Aortic smooth muscle cell (primary cell): ENCODE measurements at places on chromosomes 12 and 14. TPM values are rescaled to one million over a fixed set of nuclear protein-coding genes. Genes with fewer than 3 reads are reported as not detected.

The BMP4 gene
- 2.4 and 8.6 TPM in 2 replicates for total RNA-seq

The RNASE4 gene
- 36.6 and 44.2 TPM in 2 replicates for total RNA-seq

The ADAMTS20 gene
- not detected in 2 replicates for total RNA-seq

The TUBA1B gene
- total RNA-seq = 1,878 and 2,204 TPM in 2 replicates

The PTPN21 gene
- total RNA-seq = 10.3 and 17.3 TPM in 2 replicates

The NEUROD4 gene
- total RNA-seq = not detected in 2 replicates

The TNFRSF1A gene
- 92.7 and 109 TPM in 2 replicates for total RNA-seq

The SOAT2 gene
- total RNA-seq = 0.19 and 0.26 TPM in 2 replicates

The CLEC2B gene
- 4.2 and 4.4 TPM in 2 replicates for total RNA-seq

The KRT83 gene
- not detected in 2 replicates for total RNA-seq

The TGM1 gene
- total RNA-seq = 0.25 and 0.40 TPM in 2 replicates

The MFAP5 gene
- 2.8 and 8.5 TPM in 2 replicates for total RNA-seq

The PPFIA2 gene
- total RNA-seq = 2.6 and 4.1 TPM in 2 replicates

The RNF212B gene
- total RNA-seq = not detected in 2 replicates

The DIO2 gene
- total RNA-seq = 47.3 and 161 TPM in 2 replicates

The PPP1R36 gene
- total RNA-seq = 0.79 and 0.87 TPM in 2 replicates

The GPR84 gene
- 0.06 TPM in 1 of 2 replicates, not detected in the other for total RNA-seq

The KLRB1 gene
- not detected in 2 replicates for total RNA-seq

The LALBA gene
- total RNA-seq = not detected in 2 replicates

The CMA1 gene
- total RNA-seq = not detected in 2 replicates

The FAM90A1 gene
- total RNA-seq = 0.06 TPM in 1 of 2 replicates, not detected in the other

The KRT71 gene
- total RNA-seq = not detected in 2 replicates

The TAS2R20 gene
- total RNA-seq = 1.8 and 3.9 TPM in 2 replicates

The RHOJ gene
- total RNA-seq = 19.0 and 24.2 TPM in 2 replicates

The HCAR2 gene
- total RNA-seq = not detected in 2 replicates

The HOXC13 gene
- not detected in 2 replicates for total RNA-seq

The KLRK1 gene
- not detected in 2 replicates for total RNA-seq

The CRIP2 gene
- 141 and 146 TPM in 2 replicates for total RNA-seq

The DIO3 gene
- not detected in 2 replicates for total RNA-seq

The RAP1B gene
- 238 and 295 TPM in 2 replicates for total RNA-seq

The MYG1 gene
- 48.2 and 62.1 TPM in 2 replicates for total RNA-seq

The AQP5 gene
- total RNA-seq = 0.19 and 0.26 TPM in 2 replicates

The SCYL2 gene
- total RNA-seq = 30.8 and 35.3 TPM in 2 replicates

The LRP6 gene
- total RNA-seq = 41.4 and 45.0 TPM in 2 replicates

The IFNG-AS1 gene
- total RNA-seq = 0.26 and 0.31 TPM in 2 replicates

The CCDC184 gene
- total RNA-seq = 0.19 and 0.53 TPM in 2 replicates

The PTGER2 gene
- total RNA-seq = 6.7 and 11.6 TPM in 2 replicates

The EEF1AKMT3 gene
- total RNA-seq = 5.2 and 5.4 TPM in 2 replicates

The SERPINA9 gene
- total RNA-seq = not detected in 2 replicates

The ZFHX2 gene
- under 0.01 and 0.06 TPM in 2 replicates for total RNA-seq
